Activated CD4-positive, alpha-beta memory T cell treated with anti-CD3 and anti-CD28 coated beads for 36 hours (primary cell): ENCODE measurements at places on chromosomes 5 and 9. TPM values are rescaled to one million over a fixed set of nuclear protein-coding genes. Genes with fewer than 3 reads are reported as not detected.

Gene DDX4
- total RNA-seq: not detected

Gene CARTPT
- not detected for total RNA-seq

Gene PLAC8L1
- not detected for total RNA-seq

Gene MAT2B
- 114 TPM for total RNA-seq

Gene PCDHB15
- total RNA-seq: not detected

- no peak for DNase-seq
Observed at GRCh38 chr9:113266174-113266573, 9.2 kb downstream of the CDC26 start.

DNA sequence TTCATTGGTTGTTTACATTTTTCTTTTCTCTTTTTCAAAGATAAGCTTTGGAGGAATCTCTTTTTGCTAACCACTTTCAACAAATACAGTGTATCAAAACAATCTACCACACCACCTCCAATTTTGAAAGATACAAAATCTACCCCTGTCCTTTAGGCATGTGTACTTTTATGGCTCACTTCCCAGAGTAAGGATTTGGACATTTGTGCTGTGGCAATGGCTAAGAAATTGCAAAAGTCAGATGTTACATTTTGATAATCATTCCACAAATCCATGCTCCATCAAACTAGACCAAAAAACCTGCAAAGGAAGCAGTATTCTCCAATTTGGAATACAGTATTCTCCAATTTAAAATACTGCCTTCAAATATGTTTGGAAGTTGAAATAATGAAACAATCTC lies 204.9 kb downstream of the MCTP1 start:
- no peak for DNase-seq

- DNase-seq: no peak
Observed at GRCh38 chr9:128244837-128245231, 31.0 kb downstream of the GOLGA2 start.

GRCh38 chr9:68913054-68913453 lies 100.9 kb downstream of the PRKACG start:
- no peak for DNase-seq

DNA sequence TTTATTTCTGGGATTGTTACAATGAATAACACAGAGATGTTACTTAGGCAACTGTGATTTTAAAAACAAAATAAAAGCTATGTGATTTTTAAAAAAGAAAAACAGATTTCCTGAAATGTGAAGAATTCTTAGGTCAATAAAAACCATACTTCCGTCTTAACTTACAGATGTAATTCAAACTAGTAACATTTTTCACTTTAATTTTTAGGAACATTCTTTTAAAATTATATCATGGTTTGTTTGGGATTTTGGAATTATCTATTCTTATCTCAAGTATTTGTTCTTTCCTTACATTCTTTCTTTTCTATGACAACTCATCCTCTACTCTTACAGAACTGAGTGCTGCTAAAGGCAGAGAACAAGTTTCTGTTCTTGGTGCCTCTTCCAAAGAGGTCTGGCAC lies 159.5 kb downstream of the RAPGEF6 start:
- no peak for DNase-seq

DNA sequence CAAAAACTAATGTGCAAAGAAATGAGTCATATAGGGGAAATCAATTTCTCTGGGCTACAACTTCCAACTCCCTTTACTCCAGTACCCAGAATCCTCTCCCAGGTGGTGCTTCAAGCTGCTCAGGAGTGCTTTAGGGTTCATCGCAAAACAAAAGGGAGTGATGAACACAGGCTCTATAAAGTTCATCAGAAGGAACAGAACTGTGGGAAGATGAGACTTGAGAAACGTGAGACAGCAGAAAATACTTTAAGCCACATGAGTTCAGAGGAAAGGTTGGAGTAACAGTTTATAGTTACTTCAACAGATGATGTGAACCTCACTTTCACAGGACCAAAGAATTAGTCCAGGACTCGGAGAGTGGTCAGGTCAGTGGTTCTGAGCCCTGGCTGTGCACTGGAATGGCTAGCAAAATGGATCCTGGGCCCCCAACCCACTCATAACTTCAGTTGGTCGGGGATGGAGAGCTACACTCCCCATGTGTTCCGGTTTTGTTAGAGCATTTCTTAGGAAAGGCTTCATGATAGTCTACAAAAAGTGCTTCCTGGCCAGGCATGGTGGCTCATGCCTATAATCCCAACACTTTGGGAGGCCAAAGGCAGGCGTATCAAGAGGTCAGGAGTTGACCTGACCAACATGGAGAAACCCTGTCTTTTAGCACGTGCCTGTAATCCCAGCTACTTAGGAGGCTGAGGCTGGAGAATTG lies 4.3 kb downstream of the RPL12 start:
- DNase-seq: no peak

DNA sequence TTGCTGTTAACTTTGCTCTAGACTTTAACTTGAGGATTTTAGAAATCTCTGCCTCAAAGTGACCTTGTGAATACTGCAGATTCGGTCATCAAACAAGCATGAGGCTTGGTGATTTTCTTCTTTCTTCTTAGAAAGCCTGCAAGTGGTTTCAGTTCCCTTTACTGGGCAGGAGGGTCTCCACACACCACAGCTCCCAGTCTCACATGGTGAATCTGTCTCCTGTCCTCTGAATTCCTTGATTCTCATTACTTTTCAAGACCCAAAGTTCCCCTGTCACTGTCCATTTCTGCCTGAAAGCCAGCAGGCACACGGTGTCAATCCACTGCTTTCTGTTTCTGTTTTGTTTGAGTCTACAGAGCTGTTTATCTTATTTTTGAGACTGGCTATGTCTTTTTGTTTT lies 14.1 kb downstream of the HSPB3 start:
- no peak for DNase-seq
